ENCODE measurements at places on chromosomes 1 and 21.

GRCh38 chr21:45811136-45811535 lies 167.6 kb downstream of the PCBP3 start:
- DNase-seq: no peak

- DNase-seq: no peak
These were observed 2.3 kb downstream of the PRXL2B start for GRCh38 chr1:2588661-2589430.

DNA sequence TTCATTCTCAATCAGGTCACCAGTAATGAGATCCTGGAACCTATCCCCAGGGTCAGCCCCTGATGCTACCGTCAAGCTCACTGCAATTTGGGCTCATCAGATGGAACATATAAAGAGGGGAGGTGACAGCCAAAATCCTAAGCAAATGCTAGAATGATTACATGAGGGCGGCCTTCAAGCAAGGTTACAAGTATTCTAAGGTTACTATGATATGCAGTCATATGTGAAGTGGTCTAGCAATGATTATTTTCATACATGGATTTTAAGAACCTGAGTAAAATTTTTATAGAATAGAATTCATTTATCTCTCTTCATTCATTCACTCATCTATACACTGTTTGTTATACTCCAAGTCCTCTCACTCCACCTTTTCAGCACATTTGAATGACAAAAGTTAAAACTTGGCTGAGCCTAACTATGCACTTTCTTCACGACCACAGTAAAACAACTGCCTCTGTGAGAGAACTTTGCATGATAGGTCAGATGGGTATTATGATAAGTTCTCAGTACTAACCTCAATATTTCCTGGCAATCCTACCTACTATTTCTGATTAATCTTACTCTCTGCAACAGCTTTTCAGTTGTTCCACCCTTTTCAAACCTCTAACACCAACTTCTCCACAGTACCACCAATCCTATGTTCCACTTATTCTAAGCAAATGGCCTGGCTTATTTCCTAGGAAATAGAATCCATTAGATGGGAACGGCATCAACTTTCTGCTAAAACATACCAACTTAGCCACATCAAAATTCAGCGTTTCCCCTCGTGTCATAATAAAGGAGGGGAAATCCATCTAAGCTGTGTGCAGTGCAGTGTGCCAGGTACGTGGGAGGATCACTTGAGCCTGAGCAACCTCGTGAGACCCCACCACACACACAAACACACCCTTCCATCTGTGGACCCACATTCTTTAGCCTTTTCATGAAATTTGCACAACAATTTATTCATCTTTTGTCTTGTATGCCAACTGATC lies 32.0 kb downstream of the LHX9 start:
- no peak for DNase-seq

- DNase-seq: peak; percentile 75
These were observed 930 bp downstream of the ARHGEF10L start for GRCh38 chr1:17540255-17541001.

DNA sequence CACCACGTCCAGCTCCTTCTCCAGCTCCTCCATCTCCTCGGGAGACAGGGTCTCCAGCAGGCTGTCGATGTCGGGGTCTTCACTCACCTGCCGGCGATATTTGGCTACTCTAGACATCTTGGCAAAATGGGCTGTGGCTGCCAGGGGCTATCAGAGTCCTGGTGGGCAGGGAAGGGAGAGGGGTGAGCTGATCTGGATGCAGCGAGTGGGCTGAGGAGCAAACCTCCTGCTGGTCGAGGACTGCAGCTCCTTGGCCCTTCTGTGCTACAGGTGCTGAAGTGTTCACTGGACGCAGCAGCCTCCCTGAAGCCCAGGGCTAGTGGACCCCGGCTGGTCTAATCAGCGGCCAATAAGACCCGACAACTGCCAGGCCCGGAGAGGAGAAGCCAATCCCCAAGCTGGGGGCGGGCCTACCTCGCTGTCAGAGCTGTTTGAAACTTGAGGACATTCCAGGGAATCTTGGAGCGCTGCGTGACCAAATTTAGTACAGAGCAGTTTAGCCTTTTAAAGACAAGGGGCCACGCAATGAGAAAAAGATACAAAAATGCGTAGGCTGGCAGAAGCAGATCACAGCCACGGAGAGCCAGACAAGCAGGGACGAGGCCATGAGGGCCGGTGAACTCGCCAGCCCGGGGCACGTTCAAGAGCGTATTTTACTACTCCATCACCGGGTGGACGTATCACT lies at the start of gene LMOD1:
LMOD1 (minus strand) TSS at position 325 of the 685 bp plus-strand sequence; CDS start at position 117, 208 bp downstream.
- DNase-seq: peak; percentile 79

DNA sequence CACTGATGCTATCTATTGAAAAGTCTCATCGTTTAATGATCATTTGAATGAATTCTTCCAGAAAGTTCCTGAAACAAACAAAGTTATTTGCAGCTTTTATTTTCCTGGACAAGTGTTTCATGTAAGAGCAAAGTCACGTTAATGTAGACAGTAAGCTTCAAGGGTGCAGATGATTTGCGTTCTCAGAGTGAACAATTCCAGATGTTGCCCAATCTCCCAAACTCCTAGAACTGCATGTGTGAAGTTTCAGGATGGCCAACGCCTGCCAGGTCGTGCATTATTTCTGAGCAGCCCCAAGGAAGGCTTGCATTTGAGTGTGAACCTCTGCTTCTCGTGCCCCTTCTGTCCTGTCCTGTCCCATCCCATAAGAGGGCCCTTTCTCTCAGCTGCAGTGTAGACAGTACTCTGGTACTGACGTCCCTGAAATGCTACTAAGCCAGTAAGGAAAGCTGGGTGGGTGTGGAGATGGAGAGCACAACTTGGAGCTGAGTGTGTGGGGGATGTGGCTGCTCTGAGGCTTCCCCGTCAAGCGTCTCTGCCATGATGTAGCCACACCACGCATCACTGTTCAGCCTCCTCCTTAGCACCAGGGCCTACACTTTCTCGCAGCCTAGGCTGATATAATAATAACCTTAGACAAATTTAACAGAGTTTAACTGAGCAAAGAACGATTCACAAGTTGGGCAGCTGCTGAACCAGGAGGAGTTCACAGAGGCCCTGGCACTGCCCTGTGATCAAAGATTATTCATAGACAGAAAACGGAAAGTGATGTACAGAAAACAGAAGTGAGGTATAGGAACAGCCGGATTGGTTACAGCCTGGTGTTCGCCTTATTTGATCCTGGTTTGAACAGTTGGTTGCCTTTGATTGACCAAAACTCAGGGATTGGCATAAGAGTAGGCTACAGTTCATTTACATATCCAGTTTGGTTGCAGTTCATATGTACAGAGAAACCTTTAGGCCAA lies 50.4 kb downstream of the RHOU start:
- no peak for DNase-seq

- DNase-seq: peak; percentile 82
These were observed 648 bp downstream of the S100PBP start for GRCh38 chr1:32817815-32818786.

GRCh38 chr21:28779914-28780313 lies 212.8 kb downstream of the LTN1 start:
- DNase-seq: no peak

DNA sequence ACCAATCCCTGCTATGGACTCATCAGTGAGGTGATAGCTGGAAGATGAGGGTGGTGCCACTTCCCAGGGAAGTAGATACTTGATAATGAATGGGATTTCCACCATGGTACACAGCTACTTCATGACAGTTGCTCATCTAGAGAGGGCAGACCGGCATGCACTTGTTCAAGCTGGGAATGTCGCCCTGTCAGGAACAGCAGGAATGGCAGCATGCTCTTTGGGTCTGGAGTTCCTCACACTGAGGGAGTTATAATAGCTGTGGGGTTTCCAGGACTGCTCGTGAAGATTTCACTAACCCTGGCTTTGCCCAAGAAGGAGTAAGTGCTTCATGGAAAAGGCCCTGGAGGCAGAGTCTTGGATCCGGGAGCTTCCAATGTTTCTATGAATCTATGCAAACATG lies 129.2 kb downstream of the PSMG1 start:
- no peak for DNase-seq

DNA sequence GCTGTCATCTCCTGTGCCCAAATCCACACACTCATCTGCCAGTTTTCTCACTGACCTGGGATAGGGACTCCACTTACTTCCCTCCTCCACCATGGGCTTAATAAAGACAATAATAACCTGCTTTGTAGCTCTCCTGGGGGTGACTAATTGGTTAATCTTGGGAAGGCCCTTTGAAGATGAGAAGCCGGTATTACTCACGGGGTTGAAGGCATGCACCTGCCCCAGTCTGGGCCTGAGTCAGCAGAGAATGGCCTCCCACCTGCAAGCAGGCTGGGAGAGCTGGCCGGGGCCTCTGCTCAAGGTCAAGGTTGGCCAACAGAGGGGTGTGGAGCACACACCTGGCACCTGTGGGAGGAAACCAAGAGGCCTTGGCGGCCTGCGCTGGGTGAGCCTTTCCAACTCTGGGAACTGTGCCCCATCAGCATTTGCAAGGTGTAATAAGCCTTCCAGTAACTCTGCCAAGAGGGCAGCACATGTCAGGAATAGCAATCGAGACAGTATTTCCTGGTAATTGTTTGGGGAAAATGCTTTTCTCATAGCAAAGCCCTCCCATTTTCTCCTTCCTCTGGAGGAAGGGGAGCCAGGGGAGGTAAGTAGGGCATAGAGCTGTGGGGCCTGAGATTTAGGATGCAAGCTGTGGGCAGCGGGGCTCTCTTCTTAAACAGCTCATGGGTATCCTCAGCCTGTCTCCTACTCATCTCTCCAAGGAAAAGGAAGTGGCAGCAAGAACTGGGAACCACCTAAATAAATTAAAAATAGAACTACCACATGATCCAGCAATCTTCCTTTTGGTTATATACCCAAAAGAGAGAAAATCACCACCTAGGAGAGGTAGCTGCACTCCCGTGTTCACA lies 49.0 kb downstream of the TOMM20 start:
- no peak for DNase-seq

DNA sequence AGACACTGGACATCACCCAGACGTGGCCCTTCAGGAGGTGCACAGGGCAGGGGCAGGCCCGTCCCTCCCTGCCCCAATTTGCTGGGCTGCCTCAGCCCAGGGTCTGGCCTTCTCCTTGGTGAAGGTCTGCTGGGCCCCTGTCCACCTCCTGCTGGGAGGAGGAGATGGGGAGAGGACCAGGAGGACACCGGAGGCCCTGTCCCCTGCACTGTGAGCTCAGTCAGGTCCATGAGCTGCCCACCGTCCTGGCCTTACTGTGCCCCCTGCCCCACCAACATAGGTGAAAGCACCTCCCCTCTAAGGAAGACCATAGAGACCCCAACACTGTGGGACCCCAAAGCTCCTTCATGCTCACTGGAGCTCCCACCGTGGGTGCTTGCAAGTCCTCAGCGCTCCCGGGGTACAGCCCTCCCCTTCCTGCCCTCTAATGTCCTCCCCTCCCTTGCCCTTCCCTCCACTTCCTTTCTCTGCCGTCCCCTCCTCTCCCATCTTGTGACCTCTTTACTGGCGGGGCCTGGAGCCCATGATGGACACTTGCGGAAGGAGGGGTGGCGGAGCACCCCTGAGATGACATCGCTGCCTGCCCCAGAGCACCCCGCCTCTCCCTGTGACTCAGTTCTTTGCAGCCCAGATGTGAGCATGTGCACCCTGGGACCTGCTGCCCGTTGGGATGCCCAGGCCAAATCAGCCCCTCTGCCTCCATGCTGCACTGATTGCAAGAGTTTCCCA lies 4.6 kb downstream of the LRRC3 start:
- DNase-seq: no peak

GRCh38 chr1:208967334-208967733 lies 616.2 kb upstream of the CAMK1G start:
- DNase-seq: no peak

- DNase-seq: no peak
These were observed 90.5 kb upstream of the ADAR start for GRCh38 chr1:154698320-154699096.

- DNase-seq: peak; percentile 91
These were observed 17.5 kb downstream of the VASH2 start for GRCh38 chr1:212967801-212968200.

- DNase-seq: no peak
These were observed 51.3 kb downstream of the UBE4B start for GRCh38 chr1:10084045-10084444.

GRCh38 chr21:40270047-40270446 lies 402.8 kb downstream of the PCP4 start:
- no peak for DNase-seq

DNA sequence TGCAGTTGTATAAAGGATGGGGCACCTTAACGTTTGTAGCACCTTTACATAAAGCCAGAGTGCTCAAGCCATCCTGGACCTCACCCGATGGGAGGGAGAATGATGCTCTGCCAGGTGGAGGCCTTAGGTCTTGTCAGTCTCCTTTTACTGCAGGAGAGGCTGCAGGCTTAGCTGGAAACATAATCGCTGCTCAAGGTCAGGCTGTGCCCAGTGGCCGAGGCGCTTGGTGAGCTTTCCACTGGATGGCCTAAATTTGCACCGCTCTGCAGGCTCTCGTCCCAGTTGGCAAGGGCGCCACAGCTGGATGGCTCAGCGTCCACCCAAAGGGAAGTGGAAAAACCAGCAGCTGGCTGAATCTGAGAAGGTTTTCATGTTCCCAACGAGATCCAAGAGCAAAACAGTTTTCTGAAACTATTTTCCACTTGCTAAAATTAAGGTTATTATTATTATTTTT lies 438.9 kb downstream of the CAMTA1 start:
- no peak for DNase-seq

DNA sequence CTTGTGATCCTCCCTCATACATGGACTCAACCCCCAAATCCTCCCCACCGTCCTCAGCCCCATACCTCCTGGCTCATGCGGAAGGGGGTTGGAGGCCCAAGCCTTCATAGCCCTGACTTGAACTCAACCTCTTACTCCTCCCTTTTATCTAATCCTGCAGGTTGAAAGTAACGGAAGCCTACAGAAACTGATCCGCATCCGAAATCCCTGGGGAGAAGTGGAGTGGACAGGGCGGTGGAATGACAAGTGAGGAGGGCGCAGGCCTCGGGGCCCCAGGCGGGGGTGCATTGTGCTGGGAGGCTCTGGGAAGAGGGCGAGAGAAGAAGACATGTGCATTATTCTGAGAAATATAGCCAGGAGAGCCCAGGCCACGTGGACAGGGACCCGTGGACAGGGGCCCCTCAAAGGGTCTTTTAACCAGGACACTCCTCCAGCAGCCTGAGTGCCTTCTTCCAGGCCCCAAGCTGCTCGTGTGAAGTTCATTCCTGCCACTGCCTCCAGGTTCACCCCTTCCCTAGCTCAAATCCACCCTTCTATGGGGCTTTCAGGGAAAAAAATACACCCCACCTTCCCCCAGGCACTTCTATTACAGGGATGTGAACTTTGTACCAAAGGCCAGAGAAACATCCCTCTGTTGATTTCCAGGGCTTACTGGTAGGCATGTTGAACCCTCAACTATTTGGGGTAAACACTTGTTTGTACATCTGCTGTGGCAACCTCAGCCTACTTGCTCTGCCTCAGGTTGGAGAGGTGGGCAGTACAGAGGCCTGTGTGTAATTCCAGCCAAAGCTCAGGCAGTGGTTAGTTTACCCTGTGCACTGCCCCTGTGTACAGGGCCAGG lies 38.6 kb downstream of the CAPN2 start:
- no peak for DNase-seq

GRCh38 chr1:30758785-30759380 lies 1.3 kb upstream of the LAPTM5 start:
- no peak for DNase-seq

- no peak for DNase-seq
These were observed 39.7 kb downstream of the ADARB1 start for GRCh38 chr21:45114072-45114471.
